Effector CD8-positive, alpha-beta T cell (primary cell): ENCODE measurements at places on chromosomes 5 and 9.
A peak's percentile ranks its signal among the peaks of the same experiment; 100 is the strongest.

DNA sequence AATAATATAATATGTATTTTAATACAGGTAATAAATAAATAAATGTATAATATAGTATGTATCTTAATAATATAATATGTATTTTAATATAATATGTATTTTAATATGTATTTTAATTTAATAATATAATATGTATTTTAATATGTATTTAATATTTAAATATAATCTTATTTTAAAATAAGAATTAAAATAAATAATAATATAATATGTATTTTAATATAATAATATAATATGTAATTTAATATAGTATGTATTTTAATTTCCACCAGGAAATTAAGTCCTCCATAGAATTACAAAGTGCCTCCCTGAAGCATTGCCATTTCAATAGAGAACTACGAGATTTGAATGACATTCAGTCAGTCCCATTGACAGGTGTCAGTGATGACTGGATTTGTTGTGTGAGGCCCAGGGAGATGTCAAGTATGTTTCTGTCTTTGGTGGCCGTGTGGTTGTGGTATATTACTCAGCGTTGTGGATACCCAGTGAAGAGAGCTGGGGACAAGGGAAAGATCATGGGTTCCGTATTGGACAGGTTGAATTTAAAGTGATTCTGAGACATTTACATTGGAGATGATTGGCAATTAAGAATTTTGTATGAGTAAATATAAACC, 14.2 kb upstream of the C5orf46 start:
- no peak for DNase-seq

GRCh38 chr9:71136696-71137095, 15.3 kb upstream of the TRPM3 start:
- no peak for DNase-seq

- DNase-seq: no peak
These were observed 62.4 kb downstream of the SECISBP2 start for GRCh38 chr9:89380437-89381307.

DNA sequence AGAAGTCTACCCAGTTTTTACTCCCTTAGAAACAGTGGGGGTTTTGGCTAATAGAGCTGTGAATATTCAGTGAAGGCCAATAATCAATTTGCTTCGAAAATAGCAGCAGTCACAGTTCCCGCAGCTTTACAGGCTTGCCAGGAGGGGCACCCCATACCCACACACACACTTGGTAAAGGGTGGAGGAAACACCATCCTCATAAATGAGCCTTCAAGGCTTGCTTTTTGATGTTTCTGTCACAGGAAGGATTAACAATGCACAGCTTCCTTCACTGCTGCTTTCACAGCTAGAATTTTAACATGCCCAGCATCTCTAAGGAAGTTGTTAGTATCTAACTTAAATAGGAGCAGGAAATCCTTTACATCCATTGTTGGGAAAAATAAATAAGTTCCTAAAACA, 1247.5 kb upstream of the C9orf72 start:
- DNase-seq: no peak

- DNase-seq: peak; percentile 28
These were observed 681 bp downstream of the MAN2A1 start for GRCh38 chr5:109690242-109690974.

GRCh38 chr9:89592963-89593726, 11.7 kb upstream of the GADD45G start:
- DNase-seq: no peak

DNA sequence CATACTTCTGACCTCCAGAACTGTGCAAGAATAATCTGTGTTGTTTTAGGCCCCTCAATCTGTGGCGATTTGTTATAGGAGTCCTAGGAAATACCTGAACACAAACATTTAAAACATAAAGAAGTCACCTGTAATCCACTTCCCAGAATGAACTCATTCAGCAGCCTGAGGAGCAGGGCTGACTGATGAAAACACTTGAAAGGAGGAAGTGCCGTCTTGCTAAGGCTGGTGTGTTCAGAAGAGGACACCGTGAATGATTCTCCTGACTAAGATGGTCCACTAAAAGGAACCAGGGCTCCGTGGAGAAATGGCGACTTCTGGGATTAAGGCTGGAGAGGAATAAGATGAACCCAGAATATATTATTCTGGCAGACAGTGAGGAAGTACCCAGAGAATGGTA, 18.7 kb upstream of the MARCHF6 start:
- no peak for DNase-seq

DNA sequence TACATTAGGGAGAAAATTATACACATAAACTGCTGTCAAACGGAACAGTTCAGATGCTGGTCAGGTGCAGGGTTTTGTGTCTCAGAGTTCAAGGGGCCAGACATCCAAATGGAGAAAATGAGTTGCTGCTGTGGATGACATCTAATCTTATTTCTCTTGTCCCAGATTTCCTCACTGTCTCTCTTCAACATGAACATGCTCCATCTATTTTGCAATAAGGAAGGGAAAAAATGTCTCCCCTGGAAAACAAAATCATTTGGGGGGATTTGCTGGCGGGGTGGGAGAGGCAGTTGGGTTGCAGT, 51.2 kb downstream of the SHB start:
- DNase-seq: no peak

GRCh38 chr5:93421987-93422401, 159.0 kb downstream of the NR2F1-AS1 start:
- DNase-seq: no peak

DNA sequence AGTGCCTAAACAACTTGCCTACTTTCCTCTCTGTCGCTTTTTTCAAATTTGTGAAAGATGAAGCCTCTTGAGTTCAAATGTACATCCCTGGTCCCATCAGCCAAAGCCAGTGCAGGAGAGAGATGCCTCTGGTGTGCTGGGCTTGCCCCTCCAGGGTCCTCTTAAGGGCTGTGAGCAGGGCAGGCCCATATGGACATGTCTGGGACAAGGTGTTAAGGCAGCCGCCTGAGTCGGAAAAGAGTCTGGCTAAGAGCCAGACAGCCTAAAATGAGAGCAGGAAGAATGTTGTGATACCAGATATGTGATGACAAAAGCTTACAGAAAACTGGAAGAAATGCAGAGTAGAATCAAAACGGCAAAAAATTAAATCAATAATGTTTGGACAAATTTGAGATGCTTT, 72.5 kb downstream of the APTX start:
- DNase-seq: no peak

GRCh38 chr9:105332471-105332870, 88.0 kb downstream of the SLC44A1 start:
- DNase-seq: no peak

DNA sequence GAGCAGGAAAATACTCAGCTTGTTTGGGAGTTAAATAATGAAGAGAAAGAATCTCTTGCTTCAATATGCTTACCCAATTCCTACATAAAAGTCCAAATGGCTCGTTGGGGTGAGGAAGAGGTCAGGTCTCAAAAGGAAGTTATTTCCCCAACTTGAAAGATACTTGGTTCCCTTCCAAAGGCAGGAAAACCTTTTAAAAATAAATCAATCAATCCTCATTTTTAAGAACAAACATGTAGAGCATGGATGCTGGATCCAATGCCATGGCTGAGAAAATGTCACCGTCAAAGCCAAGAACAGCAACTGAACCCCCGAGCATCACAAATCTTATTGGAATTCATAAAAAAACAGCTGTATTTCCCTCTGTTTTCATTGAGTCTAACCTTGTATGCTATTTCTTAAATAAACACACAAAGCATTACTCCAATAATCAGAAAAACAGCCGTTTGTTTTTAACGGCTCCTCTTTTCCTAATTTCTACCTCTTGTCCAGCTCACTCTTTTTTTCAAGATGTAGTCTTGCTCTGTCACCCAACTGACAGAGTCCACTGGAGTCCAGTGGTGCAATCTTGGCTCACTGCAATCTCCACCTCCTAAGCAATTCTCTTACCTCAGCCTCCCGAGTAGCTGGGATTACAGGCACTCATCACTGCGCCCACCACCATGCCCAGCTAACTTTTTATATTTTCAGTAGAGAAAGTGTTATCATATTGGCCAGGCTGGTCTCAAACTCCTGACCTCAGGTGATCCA, 140.7 kb downstream of the GNA14 start:
- no peak for DNase-seq

DNA sequence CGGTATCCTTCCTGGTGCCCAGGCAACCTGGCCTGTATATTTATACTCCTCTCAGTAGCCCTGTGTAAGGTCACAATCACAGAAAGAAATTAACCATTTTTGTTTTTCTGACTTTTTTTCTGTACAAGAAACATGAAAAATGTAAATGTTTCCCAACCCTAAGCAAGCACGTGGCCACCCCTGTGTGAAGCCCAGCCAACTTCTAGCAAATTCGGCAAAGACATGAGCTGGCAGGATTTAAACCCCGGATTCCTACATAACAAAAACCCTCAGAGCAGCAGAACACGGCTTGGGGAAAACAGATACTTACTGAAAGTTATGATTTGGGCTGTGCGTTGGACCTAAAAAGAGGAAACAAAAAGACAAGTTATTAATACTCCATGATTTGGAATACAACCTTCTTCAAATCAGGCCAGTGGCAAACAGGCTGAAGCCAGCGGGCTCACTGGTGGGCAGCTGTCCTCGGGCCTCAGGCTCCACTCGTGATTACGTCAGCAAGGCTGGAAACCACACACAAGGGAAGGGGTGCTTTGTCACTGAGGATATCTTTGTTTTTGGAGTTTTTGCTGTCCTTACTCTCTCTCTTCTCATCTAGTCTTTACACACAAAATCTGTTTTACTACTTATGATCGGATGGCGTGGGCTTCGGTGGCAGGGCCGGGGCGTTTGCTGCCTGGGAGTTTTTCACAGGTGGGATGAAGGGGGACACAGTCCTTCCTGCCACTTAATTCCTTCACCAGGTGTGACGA, 194.1 kb downstream of the ROR2 start:
- DNase-seq: no peak

DNA sequence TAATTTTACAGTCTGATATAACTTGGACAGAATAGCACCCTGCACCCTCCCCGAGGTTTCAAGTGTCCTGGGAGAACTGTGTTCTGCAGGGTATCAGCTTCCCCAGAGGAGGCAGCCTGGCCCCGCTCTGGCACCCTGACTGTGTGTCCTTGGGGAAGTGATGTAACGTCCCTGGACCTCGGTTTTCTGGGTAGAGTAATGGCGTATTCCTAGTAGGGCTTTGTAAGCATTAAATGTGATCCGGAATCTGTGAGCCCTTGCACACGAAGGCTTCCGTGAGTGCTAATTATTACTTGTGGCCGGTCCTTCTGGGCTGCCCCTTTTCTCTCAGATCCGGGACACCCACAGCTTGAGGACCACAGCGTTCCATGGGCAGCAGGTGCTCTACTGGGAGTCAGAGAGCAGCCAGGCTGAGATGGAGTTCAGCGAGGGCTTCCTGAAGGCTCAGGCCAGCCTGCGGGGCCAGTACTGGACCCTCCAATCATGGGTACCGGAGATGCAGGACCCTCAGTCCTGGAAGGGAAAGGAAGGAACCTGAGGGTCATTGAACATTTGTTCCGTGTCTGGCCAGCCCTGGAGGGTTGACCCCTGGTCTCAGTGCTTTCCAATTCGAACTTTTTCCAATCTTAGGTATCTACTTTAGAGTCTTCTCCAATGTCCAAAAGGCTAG, 1.0 kb upstream of the CACFD1 start:
- DNase-seq: no peak

DNA sequence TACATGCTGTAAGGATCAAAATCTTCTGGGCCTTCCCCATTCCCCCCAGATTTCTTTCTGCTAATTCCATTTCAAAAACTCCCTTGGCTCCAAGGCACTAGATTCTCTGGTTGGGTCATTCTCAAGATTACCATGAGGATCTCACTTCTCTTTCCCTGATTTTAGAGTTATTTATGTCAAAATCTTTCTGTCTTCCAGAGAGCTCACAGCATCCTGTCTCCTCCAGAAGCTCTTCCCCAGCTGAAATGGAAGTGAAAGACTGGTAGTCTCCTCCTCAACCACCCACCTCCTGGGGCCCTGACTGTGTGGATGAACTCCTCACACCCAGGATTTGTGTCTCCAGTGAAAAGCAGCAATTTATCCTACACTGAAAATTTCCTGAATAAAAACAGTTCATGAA, 11.9 kb upstream of the ZNF366 start:
- DNase-seq: no peak

GRCh38 chr9:125142560-125143376, 560 bp downstream of the SCAI start:
- peak; percentile 41 for DNase-seq

- DNase-seq: no peak
These were observed 72.6 kb upstream of the CYLC2 start for GRCh38 chr9:102922526-102922925.

- no peak for DNase-seq
These were observed 175.8 kb upstream of the FTMT start for GRCh38 chr5:121675924-121676323.

- DNase-seq: no peak
These were observed 260.4 kb downstream of the GABRB2 start for GRCh38 chr5:161286066-161286655.

DNA sequence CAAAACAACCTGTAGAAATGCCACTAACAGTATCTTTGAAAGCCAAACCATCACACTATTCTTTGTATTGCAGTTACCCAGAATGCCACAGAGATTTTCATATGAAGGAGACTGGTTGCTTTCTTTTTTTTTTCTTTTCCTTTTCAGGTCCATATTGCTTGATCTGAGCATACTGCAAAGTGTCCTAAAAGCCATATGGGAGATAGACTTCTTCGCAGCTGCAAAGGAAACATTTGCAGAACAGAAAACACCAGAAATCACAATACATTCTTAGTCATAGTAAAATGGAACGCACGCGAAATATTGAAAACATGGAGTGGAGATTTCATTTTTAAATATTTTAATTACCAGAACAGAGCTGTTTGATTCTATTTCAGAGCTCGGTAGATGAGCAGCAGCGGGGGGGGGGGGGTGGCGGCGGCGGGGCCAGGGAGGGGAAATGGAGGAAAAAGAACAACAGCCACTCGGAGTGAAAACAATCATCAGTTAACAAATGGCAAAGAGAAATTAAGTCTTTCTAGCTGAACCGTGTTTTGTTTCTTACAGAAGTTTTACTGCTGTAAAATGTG, 284.1 kb downstream of the NFIB start:
- no peak for DNase-seq

DNA sequence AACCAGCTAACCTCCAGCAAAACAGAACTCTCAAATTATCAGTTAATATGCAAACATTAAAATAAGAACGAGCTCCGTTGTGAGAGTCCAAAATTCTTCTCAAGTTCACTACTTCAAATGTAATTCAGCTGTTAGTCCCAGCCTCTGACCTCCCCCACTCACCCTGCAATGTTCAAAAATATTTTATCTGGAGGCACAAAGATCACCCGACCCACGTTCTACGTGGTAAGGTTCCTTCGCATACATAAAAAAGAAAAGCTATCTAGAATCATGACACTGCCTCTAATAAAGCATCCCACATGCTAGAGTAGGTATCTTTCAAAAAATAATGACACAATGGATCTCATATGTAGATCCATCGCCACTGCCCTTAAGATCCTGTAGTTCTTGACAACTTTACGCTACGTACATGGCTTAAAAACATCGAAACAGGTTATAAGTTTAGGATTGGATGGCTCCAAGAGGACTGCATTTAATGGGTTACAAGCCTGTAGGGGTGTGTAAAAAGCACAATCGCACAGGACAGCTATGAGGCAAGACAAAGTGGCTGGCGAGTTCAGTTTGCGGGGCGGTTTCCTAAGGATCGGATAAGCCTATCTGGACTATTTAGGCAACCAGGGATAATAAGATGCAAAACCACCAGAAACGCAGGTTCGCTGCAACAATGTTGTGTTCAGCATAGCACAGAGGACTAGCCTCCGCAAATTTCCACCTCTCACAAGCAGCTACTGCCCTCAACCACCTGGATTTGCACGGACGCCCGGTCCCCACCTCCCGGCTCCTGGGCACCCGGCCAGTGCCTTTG, 969 bp downstream of the CLK4 start:
- no peak for DNase-seq

GRCh38 chr5:158783382-158783781, 316.3 kb downstream of the EBF1 start:
- no peak for DNase-seq
